ENCODE measurements at places on chromosomes 7 and 10.

DNA sequence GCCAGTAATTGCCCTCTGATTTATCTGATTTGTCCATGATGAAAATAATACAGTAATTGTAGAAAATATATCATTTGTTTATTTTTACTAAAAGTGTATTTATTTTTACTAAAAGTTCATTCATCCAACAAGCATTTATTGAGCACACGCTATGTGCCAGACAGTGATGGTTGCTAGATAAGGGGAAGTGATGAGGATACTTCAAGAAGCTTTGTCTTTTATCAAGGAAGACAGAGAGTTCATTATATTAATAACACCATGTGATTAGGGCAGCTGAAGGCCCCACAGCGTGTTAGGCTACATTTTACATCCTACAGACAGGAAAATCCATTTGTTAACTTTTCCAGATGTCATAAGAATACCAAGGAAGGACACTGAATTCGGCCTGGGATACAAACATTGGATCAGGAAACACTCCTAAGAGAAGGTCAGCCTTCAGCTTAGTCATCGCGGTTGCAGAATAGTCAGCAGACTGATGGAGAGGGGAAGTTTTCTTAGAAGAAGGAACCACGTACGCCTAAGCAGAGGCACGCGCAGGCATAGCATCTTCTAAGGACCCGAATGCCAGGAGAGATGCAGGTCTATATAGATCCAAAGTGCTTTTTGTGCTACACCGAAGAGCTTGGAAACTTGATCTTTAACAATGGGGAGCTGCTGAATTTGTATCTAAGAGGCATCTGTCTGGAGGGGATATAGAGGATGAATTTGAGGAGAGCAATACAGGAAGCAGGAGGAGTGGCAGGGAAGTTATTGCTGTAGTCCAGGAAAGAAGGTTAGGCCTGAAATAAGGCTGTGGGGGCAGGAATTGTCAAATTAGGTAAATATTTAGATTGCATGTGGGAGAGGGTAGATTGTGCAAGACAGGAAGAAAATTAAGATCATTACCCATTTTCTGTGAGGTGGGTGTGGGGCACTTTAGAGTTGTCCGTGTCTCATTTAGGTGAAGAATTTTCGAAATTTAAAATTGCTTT lies 85.7 kb downstream of the LRGUK start:
- no peak for DNase-seq

GRCh38 chr10:44607116-44607515 lies 222.2 kb upstream of the CXCL12 start:
- DNase-seq: no peak

DNA sequence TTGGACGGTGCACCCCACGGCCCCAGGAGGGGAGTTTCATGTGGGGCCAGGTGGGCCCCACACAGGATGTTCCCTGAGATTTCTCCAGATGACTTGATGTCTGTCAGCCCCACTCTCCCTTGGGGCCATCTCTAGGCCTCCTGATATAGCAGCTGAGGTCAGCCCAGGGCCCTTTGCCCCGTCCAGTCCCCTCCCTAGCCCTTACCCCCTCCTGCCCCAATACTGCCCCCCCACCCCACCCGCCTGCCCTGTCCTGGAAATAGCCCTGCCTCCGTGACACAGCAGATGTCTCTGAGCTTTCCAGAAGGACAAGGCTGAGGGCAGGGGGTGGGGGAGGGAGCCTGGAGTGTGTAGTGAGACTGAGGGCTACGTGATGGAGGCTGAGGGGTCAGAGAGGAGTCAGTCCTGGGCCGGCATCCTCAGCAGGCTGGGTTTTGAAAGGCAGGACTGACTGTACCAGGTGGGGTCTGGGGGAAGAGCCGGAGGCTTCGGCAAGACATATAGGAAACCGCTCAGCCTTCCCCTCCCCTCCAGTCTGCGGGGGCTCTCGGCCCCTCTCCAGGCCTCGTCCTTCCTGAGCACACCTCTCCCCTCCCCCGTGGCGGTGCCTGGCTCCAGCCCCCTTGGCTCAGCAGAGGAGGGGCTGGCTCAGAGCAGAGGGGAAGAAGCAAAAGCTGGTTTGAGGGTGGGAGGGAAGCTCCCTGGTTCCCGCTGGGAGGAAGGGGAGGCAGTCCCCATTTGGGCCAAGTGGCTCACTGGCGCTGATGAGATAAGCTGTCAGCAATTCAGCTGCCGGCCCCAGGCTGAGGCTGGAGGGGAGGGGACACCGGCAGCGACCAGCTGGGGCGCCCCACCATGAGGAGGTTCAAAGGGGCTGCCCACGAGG lies 2.0 kb downstream of the FLNC start:
- no peak for DNase-seq

DNA sequence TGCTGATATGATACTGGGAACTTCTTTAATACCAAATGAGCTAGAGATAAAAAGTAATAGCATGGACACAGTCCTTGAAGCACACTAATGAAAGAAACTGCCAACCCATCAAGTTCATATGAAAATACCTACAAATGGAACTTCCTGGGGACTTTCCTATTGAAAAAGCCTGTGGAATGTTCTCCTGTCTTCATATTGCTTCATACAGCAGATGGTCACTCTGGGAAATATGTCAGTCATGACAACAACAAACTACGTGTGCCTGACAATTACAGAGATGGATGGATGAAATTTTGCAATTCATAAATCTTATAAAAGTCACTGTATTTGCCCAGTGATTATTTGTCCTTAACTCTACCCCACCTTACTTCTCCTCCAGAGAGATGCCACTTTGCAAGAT lies 106.6 kb upstream of the COL1A2 start:
- no peak for DNase-seq

DNA sequence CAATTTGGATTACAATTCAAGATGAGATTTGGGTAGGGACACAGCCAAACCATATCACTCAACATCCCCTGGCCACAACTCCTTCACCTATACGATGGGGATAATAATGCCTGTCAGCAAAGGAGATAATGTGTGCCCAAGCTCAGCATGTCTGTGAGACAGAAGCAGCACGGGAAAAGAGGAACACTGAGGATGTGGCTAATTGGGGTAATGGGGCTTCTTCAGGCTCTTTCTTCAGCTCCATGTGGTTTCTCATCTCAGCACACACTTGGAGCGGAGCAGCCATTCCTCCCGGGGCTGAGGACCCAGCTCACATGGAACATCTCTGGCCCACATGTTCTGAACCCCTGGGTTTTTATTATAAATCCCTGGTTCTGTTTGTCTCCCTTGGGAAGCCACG lies 136.0 kb upstream of the NAMPT start:
- DNase-seq: no peak

GRCh38 chr10:62759599-62760175 lies 44.8 kb upstream of the ADO start:
- DNase-seq: no peak

DNA sequence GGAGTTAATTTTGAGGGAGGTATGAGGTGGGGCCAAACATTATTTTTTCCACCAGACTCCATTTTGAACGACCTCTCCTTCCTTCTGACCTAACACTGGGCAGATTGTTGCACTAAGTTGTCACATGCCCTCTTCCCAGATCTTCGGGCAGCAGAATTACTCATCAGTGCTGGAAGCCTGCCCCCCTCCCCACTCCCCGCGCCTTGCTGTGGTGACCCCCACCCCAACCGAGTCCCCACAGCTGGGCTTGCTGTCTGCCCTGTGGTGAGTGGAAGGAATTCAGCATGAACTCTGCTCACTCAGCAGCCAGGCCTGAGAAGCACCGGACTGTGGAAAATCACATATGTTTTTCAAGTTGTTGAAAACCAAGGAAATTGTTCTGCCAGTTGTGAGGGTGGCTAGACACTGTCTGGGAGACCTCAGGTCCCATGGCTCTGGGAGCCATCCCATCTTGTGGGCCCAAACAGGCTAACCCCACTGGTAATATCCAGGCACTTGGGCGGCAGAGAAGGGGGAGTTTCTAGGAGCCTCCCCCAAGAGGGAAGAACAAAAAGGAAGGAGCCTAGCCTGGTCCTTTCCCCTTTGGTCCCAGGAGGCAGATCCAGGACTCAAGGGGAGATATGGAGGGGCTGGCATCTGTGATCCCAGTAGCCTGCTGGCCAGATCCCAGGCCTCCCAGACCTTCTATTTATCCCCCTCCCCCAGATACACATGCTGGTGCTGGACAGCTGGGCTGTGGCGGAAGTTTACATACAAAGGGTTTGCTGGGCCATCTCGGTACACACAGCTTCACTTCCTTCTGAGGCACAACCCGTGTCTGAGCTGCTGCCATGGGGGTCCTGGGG lies 3.5 kb upstream of the AEBP1 start:
- no peak for DNase-seq

DNA sequence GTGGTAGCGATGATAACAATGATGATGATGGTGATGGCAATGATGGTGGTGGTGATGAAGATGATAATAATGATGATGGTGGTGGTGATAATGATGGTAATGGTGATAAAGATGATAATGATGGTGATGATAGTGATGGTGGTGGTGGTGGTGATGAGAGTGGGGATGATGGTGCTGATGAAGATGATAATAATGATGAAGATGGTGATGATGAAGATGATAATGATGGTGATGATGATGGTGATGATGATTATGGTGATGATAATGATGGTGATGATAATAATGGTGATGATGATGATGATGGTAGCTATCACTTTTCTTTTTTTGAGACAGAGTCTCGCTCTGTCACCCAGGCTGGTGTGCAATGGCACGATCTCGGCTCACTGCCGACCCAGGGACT lies 144.5 kb upstream of the PCBD1 start:
- DNase-seq: no peak

GRCh38 chr7:12685550-12685949 lies 1.9 kb upstream of the ARL4A start:
- no peak for DNase-seq

DNA sequence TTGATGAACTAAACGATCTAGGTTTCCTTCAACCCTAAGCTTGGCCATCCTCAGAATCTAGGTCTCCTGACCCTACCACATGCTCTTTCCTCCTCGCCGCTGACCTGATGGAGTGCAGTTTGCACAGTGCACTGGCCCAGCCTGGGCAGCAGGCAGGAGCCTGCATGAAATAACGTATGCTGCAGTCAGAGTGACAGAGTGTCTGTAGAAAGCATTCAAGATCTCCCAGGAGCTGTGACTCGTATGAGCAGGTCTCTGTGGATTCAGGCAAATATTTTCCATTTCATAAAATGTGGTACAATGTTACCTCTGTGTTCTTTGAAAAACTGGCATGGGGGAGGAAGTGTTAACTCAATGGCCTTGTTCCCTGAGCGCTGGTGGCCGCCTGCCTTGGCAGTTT lies 441.8 kb downstream of the RPS24 start:
- DNase-seq: no peak

GRCh38 chr7:136403591-136403990 lies 426.4 kb upstream of the MTPN start:
- DNase-seq: no peak

GRCh38 chr7:42742318-42742717 lies 169.6 kb downstream of the C7orf25 start:
- no peak for DNase-seq

DNA sequence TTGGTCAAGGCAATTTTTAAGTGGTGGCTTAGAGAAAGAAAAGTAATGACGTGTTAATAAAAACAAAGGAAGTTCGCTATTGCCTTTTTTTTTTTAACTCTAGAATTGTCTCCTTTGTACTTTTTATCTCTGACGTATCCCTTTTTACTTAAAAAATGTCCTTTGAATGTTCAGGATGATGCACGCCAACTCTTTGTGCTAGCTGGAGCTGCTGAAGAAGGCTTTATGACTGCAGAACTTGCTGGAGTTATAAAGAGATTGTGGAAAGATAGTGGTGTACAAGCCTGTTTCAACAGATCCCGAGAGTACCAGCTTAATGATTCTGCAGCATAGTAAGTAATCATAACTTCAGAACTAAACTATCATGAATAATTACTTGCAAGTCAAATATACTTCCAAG lies 64.4 kb downstream of the GNAI1 start:
- no peak for DNase-seq

DNA sequence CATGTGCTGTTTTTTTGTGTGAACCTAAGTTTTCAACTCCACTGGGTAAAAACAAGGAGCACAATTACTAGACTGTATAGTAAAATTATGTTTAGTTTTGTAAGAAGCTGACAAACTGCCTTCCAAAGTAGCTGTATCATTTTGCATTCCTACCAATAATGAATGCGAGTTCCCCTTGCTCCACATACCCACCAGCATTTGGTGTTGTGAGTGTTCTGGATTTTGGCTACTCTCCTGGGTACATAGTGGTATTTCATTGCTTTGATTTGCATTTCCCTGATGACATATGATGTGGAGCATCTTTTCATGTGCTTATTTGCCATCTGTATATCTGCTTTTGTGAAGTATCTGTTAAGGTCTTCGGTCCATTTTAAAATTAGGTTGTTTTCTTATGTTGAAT lies 178.2 kb downstream of the HIBADH start:
- no peak for DNase-seq

- no peak for DNase-seq
Measured at GRCh38 chr10:129417870-129418269, 49.2 kb upstream of the MGMT start.

DNA sequence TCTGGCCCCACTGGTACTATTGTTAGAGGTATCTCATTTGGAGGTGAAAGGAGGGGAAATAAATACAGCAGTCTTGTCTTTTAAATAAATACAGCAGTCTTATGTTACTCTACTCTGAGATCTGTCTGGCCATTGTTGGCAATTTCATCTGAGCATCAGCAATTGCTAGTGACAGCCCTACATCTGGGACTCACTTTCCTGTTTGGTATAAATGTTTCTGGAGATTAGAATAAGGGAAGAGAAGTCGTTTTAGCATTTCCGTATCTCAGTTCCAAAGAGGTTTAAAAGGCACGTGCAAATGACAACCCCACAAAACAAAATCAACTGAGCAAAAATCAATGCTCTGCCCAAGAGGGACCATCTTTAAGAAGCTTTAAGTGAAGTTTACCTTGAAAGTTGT lies 18.1 kb upstream of the CNNM2 start:
- no peak for DNase-seq

DNA sequence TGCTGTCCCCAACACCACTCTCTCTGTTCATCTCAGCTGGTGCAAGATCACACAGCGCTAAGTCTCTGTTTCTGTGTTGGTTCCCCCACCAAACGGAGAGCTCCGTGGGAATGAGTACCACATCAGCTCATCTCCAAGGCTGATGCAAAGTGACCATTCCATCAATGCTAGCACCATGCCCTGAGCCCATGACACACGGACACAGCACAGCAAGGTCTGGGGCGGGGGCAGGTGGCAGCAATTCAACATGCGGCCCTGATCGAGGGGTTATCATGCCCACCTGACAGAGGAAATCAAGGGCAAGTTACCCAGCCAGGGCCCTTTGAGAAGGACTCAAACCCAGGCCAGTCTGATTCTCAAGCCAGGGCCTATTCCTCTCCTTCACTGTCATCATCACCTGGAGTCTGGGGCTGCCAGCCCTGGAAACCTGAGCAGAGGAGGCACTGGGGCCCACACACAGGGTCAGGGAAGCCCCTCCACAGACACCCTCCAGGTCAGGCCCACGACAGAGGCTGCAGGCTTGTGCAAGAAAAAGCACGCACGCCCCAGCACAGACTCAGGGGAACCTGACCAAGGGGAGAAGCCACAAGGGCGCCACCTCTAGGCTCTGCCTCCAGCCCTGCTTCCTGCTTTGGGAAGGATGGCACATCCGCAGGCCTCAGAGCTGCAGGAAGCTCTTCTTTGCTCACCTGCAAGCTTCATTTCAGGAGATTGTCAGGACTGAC lies 74.8 kb downstream of the GRID1 start:
- DNase-seq: no peak

GRCh38 chr10:30415593-30415992 lies 18.4 kb upstream of the MAP3K8 start:
- no peak for DNase-seq
